ENCODE measurements at places on chromosomes 16 and 17.

- no peak for DNase-seq
Observed at GRCh38 chr16:965036-965395, 5.8 kb downstream of the LMF1 start.

DNA sequence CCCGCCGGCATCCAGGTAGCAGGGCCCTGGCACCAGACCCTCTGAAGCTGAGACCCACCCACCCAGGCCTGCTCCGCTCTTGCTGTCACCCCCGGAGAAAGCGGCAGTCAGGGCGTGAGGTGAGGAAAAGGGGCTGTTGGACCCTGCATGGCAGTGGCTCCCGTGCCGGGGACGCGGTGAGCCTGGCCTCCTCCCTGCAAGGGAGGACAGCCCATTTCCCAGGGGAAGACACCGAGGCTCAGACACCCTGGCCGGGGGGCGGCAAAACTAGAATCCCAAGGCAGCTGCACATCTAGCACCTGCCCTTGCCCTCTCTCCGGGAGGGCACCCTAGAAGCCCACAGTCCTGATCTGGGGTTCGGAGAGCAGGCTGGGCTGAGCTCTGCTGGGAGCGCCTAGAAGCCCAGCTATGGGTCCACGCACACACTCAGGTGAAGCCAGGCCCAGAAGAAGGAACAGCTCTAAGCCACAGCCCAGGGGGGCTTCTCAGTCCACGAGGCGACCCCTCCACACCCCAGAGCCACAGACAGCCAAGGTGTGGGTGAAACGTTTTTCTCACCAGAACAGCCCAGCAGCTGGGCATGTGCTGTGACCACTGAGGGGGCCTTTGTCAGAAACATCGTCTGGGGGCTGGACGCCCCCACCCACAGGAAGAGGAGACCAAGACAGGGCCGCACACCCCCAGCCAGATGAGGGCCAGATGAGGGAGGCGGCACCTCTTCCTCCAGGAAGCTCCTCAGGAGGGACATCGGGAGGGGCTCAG lies 22.4 kb downstream of the SLC7A5 start:
- no peak for DNase-seq

DNA sequence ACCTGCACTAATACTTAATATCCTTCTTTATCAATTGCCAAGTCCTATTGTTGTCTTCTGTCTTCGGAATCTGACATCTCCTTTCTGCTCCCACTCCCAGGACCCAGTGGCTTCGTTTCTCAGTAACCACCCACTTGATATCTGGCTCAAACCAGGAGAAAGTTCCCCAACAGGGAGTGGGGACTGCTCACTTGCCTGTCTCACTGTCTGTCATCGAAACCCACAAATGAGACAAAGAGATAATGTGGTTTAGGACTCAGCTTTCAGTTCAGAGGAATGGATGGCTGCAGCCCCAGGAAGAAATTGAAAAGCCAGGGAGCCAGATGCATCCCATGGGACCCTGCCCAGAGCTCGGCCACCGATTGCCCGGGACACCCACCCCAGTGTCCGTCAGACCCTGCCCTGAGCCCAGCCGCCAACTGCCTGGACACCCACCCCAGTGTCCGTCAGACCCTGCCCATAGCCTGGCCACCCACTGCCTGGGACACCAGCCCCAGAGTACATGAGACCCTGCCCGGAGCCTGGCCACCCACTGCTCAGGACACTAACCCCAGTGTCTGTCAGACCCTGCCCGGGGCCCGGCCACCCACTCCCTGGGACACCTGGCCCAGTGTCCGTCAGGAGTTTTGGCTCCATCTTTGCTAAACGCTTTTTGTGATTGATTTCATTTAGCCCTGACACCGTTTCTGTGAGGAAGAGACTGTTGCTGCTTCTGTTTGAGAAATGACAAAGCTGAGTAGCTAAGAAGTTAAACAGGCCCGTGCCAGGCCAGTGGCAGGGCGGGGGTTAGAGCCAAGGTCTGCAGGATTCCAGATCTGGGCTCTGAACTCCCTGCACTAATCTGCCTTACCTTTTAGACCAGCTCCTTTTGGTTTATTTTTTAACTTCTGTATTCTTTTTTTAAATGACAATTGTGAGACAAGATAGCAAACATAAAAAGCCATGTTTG lies 251.4 kb downstream of the PHKB start:
- peak; percentile 23 for DNase-seq

- peak; percentile 72 for DNase-seq
Observed at GRCh38 chr17:82734987-82735866, at the start of gene FN3K. Gene FN3K, plus strand, starts transcription at chr17:82735615. Its CDS starts 22 bp downstream, at chr17:82735637.

DNA sequence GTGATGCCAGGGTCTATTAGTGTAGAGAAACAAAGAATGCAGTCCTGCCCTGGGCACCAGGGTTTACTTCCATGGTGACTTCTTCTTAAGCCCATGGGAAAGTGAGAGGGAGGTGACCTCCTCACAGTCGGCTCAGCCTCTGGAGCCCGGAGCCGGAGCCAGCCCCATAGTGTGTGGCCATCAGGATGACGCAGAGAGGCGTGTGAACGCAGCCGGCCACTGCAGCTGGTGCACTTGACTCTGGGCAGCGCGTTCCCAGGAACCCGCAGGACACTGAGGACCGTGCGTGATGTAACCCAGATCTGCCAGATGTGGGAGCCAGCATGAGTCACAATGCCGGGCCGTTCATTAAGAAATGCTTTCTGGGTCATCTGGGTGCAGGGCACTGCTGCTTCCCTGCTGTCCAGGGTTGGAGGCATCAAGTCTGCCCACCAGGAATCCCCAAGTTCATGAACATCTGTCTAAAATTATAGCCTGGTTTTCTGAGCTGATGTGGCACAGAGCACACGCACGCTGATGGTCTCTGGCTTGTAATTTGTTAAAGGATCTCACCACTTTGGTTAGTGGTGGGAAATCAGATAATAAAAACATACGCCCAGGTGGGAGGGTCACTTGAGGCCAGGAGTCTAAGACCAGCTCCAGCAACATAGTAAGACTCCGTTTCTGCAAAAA lies 114.1 kb downstream of the PITPNC1 start:
- peak; percentile 17 for DNase-seq

GRCh38 chr16:24822974-24823373 lies 22.8 kb upstream of the SLC5A11 start:
- DNase-seq = no peak

DNA sequence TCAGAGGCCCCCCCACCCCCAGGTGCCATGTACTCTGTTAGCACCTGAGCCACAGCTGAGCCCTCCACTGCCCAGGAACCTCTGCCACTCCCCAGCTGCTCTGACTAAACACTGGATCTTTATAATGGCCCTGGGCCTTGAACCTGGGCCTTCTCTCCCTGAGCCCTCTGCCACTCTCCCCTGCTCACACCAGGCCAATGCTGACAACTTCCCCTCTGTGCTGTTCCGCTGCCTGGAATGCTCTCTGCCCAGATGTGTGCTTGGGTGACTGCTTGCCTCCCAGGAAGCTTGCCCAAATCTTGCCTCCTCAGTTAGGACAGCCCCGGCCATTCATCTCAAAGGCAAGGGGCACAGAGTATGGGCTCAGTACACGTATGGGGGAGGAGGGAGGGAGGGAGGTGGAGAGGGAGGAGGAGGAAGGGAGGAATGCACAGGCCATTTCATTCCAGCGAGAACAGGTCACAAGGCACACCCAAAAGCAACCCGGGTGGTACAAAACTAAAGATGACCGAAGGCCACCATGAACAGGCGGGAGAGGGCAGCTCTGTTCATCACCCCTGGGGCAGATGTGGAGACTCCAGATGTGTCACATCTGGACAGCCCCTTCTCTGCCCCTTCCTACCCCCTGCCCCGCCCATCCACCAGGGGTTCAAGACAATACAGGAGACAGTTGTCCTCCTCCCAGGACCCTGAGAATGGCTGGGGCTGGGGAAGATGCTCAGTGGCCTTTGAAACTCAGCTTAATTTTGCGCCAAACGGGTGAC lies 15.3 kb upstream of the TNFRSF13B start:
- DNase-seq = no peak

DNA sequence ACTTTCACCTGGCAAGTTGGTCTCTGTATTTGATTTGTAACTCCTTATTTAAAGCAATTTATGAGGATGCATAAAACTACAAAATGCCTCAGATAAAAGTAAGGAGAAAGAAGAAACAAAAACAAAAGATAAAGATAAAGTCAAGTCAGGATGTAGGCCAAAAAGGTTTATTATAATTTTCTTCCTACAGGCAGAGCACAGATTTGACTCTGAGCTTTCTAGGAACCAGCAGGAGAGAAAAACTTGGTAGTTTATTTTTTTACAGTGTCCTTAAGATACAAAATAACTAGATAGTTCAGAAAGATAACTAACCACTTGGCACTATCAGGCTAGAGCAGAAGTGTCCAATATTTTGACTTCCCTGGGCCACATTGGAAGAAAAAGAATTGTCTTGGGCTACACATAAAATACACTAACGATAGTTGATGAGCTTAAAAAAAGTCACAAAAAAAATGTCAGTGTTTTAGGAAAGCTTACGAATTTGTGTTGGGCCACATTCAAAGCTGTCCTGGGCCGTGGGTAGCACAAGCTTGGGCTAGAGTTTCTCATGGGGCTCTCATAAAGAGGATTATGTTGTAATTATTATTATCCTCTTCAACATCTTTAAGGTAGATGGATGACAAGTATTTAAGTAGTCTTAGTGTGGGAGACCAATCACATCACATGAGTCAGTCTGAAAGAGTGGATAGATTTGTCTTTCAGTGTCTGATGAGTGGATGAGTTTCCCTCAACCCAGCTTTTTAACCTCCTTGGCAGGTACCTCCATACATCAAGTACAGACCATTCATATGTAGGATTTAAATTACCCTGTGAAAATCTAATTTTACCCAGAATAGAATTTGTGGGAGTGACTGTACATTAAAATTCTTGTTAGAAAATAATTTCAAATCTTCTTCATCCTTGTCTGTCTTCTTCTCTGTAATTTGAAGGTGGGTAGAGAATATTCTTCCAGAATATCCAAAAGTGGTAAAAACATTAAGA lies 17.0 kb downstream of the PAFAH1B1 start:
- peak; percentile 79 for DNase-seq

DNA sequence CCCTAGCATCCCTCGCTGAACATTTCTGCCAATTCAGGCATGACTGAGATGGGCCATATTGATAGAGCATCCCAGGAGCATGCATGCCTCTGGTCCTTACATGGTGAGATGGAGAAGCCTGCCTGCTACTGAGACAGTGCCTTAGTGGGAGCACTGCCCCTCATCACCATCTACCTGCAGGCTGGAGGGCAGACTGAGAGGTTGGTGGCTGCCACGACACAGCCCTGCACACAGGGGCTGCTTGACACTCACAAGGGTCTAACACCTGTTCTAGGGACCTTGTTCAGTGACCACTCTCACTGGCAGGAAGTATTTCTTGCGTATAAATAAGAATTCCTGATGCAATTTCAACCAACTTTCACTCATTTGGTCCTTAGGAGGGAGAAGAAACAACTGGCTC lies 34.0 kb downstream of the WIPI1 start:
- no peak for DNase-seq

DNA sequence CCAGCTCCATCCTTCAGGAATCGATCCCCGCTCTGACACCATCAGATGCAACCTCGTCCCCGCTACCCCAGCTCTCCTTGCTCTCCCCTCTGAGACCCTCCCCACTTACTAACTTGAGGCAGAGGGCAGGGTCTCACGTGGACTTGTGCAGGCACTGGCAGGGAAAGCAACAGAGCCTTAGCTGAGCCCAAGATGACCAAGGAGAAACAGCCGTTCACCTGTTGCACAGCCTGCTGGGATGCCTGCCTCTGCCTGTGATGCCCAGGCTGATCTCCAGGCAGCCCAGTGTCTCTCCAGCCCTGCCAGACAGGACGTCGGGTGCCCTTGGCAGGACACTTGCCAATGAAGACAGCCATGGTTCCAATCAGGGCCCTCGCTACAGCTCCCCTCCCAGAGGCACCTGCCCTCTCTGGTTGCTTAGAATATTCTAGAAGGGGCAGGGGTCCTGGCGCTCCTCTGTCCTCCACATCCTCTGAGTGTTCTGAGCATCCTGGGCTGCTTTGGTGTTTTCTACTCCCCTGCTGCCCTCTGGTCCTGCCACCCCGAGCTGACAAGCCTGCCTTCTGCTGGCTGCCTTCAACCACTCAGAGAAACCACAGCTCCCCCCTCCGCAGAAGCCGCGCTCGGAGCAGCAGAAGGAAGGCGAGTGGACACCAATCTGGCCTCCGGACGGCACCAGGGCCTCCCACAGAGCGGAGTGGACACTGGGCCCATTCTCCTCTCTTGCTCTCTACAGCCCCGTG lies 6.7 kb downstream of the CEP295NL start:
- DNase-seq = no peak

GRCh38 chr16:81315271-81316175 lies 761 bp downstream of the GAN start:
- DNase-seq = peak; percentile 70

GRCh38 chr17:288802-289356 lies 63.7 kb downstream of the RPH3AL start:
- DNase-seq = no peak

DNA sequence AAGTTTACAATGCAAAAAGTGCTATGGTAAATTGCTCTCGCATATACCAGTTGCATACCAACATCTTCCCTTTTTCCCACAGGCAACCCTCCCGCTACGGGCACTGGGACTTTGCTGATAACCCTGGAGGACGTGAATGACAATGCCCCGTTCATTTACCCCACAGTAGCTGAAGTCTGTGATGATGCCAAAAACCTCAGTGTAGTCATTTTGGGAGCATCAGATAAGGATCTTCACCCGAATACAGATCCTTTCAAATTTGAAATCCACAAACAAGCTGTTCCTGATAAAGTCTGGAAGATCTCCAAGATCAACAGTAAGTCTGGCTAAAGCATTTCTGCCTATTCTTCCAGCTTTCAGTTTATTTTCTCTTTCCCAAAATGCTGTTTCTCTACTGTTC lies 27.9 kb upstream of the HSBP1 start:
- DNase-seq = no peak

DNA sequence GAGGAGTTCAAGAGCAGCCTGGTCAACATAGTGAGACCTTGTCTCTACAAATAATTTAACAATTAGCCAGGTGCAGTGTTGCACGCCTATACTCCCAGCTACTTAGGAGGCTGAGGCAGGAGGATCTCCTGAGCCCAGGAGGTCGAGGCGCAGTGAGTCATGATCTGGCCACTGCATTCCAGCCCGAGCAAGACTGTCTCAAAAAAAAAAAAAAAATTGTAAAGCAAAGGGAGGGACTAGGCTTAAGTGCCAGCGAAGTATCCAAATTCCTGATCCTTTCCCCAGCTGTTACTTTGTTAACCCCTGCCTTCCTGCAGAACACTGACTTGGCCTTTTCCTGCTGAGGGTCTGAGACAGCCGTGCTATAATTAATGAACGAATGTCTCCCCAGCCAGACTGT lies 2.7 kb downstream of the GDPD3 start:
- DNase-seq = no peak

- peak; percentile 18 for DNase-seq
Observed at GRCh38 chr17:82750241-82750908, 1.5 kb upstream of the TBCD start.

- peak; percentile 26 for DNase-seq
Observed at GRCh38 chr16:17228048-17228707, 242.6 kb downstream of the XYLT1 start.

- no peak for DNase-seq
Observed at GRCh38 chr17:51818777-51819176, 339.7 kb downstream of the CA10 start.

GRCh38 chr17:2011411-2012371 lies 13.4 kb downstream of the RTN4RL1 start:
- DNase-seq = peak; percentile 48
